GM18507 (cell line): ENCODE measurements at places on chromosomes 2 and 18.
A peak's percentile ranks its signal among the peaks of the same experiment; 100 is the strongest.

GRCh38 chr2:1599301-1600085 lies 144.8 kb downstream of the PXDN start:
- DNase-seq: no peak

DNA sequence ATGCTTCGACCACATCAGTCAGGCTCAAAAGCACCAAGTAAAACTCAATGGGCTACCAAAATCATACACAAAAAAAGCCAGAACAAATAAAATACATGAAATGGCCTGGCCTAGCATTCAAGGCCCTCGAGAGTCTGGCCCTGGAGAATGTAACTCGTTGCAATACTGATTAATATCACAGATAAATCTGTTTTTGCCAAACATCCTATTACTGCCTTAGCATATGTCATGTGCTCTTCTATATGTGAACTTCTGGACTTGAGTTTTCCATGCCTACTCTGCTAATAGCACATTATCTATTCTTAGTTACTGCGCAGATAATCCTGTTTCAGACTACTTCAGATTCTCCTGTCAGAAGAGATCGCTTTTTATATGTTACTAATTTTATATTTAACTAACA lies 250.7 kb upstream of the SMAD7 start:
- no peak for DNase-seq

DNA sequence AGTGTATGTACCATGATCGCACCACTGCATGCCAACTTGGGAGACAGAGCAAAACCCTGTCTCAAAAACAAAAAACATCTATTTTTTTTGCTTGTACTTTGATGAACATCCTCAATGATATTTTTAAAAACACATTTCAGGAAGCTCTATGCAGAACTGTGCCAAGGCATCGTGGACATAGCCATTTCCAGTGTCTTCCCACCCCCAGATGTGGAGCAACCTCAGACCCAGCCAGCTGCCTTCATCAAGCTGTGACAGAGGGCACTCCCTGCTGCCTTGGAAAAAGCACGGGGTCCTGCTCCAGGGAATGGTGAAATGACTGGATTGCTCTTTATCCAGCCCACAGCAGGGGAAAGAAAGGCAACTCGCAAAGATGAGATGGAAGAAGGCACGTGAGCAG lies 13.7 kb upstream of the POLR1B start:
- no peak for DNase-seq

- no peak for DNase-seq
Observed at GRCh38 chr2:113857464-113857863, 32.4 kb upstream of the ACTR3 start.

DNA sequence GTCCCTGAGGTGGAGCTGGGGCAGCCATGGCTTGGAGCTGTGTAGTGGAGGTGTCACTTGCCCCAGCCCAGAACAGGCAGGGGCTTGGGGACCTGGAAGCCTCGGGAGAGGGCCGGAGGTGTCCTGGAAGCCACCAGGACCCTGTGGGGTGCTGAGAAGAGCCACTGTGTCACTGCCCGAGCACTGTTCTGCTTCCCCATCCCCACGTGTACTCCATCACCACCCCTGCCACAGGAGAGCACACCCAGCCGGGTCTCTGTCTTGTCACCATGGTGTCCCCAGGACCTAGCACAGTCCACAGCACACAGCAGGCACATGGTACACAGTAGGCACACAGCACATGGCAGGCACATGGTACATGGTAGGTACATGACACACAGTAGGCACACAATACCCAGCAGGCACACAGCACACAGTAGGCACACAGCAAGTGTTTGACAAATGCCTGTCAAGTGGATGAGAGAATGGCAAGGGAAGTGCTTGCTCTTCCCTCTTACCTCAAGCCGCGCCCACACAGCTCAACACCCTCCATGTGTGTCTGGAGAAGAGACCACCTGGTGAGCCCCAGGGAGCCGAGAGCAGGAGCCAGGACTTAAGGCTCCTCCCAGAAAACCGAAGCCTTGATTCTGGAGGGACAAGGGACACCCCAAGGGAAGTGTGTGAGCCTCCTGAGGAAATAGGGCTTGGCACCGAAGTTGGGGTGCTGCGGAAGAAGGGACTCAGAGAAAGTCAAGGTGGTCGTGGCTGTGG lies 13.3 kb downstream of the MBP start:
- no peak for DNase-seq

DNA sequence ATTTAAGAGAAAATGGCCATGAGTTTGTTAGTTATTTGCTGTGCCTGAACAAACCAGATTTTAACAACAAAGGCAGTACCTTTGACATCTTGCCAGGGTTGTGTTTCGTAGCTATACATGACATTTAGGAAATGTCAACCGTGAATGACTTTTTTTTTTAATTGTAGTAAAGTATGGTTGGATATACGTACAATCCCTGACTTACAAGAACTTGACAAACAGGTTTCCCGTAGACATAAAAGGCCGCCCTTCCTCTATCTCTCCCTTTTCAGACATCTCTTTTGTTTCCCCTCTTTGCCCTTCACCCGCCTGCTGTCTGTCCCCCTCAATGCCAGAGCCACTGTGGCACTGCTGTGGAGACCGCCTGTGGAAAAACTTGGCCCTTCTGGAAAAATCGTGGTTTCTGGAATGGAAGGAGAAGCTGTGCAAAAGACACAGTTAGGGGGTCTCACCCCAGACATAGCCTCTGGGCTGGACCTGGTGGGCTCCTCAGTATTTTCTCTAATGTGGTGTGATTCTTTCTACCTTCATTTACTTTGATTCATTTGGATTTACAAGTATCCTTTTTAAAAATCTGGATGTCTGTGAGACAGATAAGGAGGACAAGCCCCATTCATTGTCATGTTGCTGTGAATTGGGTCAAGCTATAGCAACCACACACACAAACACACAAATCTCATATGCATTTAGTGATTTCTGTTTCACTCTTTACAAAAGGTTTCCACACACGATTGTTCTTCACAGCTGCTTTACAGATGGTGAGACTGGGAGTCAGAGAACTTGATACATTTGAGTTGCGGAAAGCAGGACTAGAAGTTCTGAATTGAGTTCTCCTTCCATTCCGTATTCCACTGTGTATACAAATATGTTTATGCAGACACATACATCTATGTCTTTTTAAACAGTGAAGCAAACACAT lies 48.6 kb downstream of the SPATS2L start:
- no peak for DNase-seq

DNA sequence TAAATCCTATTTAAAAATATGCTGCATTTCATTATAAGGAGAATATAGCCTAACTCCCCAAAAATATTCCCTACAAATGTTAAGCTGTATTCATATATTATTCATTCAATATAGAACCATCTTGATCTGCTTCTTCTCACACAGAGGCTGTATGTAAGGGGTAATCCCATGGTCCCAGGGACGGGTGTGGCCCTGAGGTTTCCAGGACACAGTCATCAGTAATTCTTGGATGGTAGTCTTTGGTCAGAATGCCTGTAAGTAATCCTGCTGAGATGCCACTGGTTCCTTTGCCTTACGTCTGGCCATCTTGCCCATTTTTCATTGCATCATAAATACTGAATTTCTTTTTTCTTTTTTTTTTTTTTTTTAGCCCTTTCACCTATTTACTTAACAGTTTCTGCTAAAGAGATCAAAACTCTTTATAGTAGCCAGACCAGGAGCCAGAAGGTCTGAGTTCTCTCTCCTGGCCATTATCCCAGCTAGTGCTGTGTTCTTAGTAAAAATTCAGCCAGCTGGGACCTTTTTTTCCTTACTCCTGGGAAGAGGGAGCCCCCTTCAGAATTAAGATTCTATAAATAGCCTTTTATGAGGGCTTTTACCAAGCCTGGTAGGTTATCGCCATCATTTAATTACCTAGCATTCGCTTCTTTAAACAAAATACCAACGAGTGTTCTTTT lies 134.9 kb downstream of the SOX11 start:
- DNase-seq: no peak

- no peak for DNase-seq
Observed at GRCh38 chr2:60553495-60554073, at the start of gene BCL11A. Gene BCL11A (minus strand): TSS chr2:60553654. CDS start chr2:60553270, 384 bp downstream.

DNA sequence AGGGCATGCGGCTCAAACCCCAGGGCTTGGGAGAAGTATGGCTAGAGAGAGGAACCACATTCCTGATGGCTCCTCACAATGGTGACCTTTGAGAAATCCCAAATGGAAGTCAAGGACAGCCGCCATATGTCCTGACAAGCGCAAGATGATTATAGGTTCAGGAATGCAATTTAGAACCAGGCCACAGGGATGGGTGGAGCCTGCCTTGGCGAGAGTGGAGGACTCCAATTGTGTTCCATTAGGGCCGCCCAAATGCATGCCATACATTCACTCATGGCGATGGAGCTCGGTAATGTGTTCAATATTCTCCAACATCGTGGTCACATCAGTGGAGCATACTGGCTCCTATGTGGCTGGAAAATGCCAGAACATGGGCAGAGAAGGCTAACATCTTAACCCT lies 662.9 kb upstream of the ID2 start:
- no peak for DNase-seq

DNA sequence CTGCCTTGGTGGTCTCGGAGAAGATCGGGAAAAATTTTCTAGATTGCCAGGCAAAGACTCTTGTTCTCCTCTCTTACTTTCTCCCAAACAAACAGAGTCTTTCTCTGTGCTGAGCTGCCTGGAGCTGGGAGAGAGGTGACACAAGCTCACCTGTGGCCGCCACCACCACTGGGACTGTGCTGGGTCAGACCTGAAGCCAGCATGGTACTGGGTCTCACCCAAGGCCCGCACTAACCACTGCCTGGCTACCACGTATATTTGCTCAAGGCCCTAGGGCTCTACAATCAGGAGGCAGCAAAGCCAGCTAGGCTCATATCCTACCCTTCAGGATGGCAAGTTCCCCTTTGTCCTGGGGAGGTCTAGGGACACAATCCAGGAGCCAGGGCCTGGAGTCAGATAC lies 312.2 kb downstream of the DLGAP1 start:
- DNase-seq: no peak

GRCh38 chr2:55232863-55233657 lies 572 bp downstream of the RPS27A start:
- peak; percentile 15 for DNase-seq

DNA sequence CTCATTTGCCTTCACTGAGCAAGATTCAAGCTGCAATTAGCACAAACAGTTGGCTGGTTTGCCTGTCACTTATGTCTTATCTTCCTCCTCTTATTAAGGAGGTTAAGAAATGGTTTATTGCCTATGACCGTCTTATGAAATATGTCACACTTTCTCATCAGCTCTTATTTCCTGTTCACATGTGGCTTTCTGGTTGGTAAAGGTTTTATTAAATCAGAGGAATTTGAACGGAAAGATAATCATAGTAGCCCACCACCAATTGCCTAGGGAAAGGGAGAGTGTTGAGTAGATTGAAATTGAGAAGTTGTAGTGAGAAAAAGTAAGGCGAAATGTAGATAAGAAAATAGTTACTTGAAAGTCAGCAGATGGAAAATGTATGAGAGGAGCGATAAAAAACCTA lies 4.2 kb upstream of the IL1R1 start:
- no peak for DNase-seq

GRCh38 chr2:185793532-185794345 lies 55.1 kb downstream of the FSIP2 start:
- no peak for DNase-seq

DNA sequence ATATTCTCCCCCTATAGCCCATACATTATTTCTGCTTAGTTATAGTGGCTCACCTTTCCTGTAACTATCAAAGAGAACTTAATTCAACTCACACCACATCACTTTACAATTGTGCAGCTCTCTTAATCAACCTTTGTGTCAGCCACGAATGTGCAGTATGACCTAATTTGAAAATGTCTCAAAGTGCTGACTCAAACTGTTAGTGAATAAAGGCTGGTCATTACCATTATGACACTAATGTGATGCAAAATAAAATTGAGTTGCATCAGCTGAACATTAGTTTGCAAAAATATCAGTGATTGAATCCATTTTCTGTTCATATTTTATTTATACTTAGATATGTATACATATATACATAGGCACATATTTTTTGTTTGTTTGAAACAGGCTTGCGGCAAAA lies 251.8 kb downstream of the MEIS1 start:
- no peak for DNase-seq

DNA sequence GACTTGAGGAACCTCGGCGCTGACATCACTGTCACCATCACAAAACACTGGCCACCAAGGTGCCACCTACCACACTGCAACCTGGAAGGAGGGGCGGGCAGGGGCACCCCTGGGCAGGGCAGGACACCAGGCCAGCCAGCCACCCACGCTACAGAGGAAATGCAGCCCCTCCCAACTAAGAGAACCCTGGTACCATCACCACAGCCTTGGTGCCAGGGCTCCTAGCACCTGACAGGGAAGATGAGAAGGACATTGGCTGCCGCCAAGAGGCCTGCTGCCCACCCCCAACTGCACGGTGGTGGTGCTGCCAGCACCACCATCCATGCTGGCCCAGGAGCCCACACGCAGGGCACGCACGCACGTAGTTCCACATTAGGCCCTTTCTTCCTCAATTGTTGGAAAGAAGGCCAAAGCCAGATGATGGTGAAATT lies 88.7 kb downstream of the HDAC4 start:
- no peak for DNase-seq

- DNase-seq: no peak
Observed at GRCh38 chr18:7458884-7459283, 108.2 kb upstream of the PTPRM start.

GRCh38 chr2:199975273-199975895 lies 20.0 kb downstream of the MAIP1 start:
- DNase-seq: no peak

GRCh38 chr18:50142441-50143120 lies 52.4 kb downstream of the MYO5B start:
- no peak for DNase-seq

DNA sequence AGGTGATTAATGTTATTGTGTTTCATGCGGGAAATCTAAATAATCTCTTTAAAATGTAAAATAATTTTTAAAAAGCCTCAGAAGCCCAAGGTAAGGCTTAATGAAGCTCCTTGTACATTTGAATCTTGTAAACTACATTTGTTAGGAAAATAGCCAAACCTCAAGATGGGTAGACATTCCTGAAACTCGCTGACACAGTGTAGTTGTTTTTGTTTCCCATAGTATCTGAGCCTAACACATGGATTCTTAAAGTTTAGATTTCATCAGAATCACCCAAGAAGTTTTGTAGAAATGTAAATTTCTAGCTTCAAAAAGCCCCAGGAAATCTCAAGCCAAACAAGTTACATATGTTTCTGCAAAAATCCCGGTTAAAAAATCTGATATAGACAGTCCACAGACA lies 1221.1 kb upstream of the ACVR2A start:
- DNase-seq: no peak

DNA sequence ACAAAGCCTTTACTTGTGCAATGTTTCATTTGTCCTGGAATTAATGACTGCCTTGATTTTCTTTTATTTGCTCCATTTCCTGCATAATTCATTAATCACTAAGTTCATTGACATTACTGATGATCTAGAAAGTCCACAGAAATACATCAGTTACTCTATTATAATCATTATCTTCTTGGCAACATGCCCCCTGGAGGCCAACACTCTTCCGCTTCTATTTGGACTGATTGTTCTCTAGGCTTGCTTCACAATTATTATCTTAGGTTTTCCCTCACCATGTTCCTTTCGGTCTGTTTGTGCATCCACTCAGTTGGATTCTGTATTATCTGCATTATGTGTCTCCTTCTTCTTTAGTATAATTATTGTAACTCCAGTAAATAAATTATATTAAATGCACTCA lies 461.0 kb upstream of the CDH2 start:
- no peak for DNase-seq
